ENCODE measurements at places on chromosomes 2 and 18. TPM values are rescaled to one million over a fixed set of nuclear protein-coding genes. Genes with fewer than 3 reads are reported as not detected.

The HTR2B gene
- not detected for total RNA-seq

The GPR35 gene
- total RNA-seq: 2.9 TPM

The FBXO15 gene
- 2.4 TPM for total RNA-seq

GRCh38 chr2:41954304-41955291, 93.2 kb upstream of the PKDCC start:
- no peak overlapping the region for H3K4me3 ChIP-seq
- DNase-seq: no peak
- H3K4me1 ChIP-seq: peaks cover 8% of the 10 kb centered on the region
- no peak overlapping the region for H3K27ac ChIP-seq
- no peaks in the 10 kb centered on the region for H3K27me3 ChIP-seq

DNA sequence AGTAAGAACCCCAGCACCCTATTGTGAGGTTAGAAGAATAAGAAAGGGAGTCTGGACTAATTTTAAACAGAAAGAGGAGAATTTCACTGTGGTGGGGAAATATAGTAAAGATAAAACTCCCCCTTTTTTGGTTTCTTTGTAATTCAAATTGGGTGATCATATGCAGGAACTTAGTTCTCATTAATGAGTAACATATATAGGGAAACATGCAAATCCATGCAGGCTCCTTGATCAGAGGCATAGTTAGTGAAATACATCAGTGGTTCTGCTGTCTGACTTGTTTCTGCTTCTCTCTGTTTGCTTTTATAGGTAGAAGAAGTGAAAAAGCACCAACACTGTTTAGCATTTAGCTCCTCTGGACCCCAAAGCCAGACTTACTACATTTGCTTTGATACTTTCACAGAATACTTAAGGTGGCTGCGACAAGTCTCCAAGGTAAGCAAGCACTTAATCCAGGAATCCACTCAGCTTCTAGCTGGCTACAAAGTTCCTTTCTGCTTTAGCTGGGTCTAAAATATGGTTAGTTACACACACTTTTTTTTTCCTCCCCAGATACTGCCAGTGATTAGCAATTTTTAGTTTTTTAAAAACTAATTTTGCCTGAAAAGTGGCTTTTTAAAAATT, 123.2 kb downstream of the PHLPP1 start:
- no peaks in the 10 kb centered on the region for H3K36me3 ChIP-seq
- no peak overlapping the region for H3K27ac ChIP-seq
- H3K4me3 ChIP-seq: no peak overlapping the region
- H3K4me1 ChIP-seq: peaks cover 7% of the 10 kb centered on the region
- peak; percentile 4 for DNase-seq

DNA sequence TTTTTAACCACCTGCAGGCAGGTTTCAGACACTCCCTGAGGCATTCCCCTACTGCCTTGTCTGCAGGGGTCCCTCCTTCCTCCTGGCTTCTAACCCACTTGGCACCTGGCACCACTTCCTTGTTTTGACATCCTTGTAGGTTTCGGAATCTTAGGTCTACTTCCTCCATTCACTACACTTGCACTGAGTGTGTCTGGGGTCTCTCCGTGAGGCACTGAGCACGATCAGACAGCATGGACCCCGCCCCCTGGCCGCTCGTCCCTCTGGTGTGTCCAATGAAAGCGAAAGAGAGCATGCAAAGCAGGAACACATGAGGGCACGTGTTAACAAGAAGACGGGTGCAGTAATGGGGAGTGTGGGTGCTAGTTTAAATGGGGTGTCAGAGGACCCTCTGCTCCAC, 63.8 kb downstream of the HAUS1 start:
- H3K27me3 ChIP-seq: no peaks in the 10 kb centered on the region
- no peak overlapping the region for H3K27ac ChIP-seq
- H3K36me3 ChIP-seq: no peaks in the 10 kb centered on the region
- no peak overlapping the region for H3K4me3 ChIP-seq
- DNase-seq: no peak
- H3K4me1 ChIP-seq: peaks cover 1% of the 10 kb centered on the region

DNA sequence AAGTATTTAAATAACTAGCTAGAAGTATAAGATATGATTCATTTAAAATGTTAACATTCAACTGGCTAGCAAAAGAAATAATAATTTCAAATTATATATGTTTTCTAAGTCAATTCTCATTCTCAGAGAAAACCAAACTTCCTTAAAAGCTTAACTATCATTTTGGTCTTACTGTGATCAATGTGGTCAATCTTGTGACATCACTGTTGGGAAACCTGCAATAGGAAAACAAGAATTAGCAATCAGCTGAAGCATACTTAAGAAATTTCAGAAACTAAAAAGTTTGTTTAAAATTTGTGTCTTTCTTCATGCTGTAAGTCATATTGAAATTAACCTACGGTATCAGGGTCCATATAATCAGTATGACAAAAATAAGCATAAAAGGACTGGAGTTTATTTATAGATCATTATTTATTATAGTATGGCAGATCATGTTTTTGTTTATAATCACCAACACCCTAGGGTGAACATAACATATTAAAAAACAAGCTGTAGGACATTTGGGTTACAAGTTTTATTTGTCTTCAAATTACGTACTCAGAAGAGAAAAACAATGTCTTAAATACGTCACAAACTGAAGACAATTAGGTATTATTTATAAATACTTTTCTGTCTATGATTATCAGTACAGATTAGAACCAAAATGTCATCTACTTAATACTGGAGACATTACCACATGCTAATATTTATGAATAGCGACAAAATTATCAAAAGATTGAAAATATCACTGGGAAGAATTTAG, 60.5 kb downstream of the BAZ2B start:
- no peak for DNase-seq
- H3K27ac ChIP-seq: no peak overlapping the region
- no peaks in the 10 kb centered on the region for H3K27me3 ChIP-seq
- H3K36me3 ChIP-seq: no peaks in the 10 kb centered on the region

DNA sequence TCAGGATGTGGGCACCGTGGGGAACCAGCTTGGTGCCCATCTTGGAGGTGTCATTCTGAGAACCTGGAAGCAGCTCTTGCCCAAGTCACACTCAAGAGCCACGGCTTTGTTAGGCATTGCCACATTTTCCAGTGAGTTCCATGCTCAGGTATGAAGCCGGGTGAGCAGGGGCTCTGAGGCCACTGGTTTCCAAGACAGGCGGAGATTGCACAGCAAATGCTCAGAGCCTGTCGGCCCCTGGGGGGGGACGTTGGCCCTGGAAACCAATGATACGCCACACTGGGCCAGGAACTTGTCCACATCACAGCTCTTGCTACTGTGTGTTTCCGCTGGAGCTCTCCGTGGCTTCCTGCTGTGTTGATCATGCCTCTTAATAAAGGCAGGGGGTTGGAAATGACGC, 52.5 kb upstream of the SALL3 start:
- no peaks in the 10 kb centered on the region for H3K36me3 ChIP-seq
- peaks cover 36% of the 10 kb centered on the region for H3K27me3 ChIP-seq
- no peaks in the 10 kb centered on the region for H3K4me1 ChIP-seq
- no peak for DNase-seq

- no peaks in the 10 kb centered on the region for H3K4me1 ChIP-seq
- DNase-seq: no peak
- no peak overlapping the region for H3K27ac ChIP-seq
- H3K4me3 ChIP-seq: no peak overlapping the region
- H3K27me3 ChIP-seq: peaks cover 4% of the 10 kb centered on the region
Observed at GRCh38 chr2:175834477-175834876, 167.6 kb downstream of the LNPK start.

GRCh38 chr18:60684843-60685513, 312.4 kb upstream of the MC4R start:
- H3K27ac ChIP-seq: no peak overlapping the region
- H3K4me3 ChIP-seq: no peak overlapping the region
- peak; percentile 40 for DNase-seq
- no peaks in the 10 kb centered on the region for H3K4me1 ChIP-seq
- H3K36me3 ChIP-seq: no peaks in the 10 kb centered on the region

DNA sequence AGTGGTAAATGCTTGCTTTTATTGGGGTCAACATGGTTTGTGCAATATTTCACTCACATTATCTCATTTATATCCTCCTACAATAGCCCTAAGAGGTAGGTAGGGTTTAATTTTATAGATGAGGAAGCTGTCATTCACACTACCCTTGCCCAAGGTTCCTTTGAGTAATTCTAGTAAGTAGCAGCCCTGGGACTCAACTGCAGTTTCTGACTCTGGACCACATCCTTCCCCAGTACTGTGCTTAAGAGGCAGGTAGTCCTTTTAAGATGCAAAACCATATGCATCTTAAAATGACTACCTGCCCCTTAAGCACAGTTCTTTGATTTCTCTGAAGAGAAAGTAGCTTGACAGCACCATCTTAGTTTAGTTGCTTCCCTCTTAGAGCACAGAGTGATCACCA, 15.7 kb upstream of the NT5C1B start:
- no peak for DNase-seq
- no peak overlapping the region for H3K4me3 ChIP-seq
- H3K36me3 ChIP-seq: no peaks in the 10 kb centered on the region
- no peak overlapping the region for H3K27ac ChIP-seq

DNA sequence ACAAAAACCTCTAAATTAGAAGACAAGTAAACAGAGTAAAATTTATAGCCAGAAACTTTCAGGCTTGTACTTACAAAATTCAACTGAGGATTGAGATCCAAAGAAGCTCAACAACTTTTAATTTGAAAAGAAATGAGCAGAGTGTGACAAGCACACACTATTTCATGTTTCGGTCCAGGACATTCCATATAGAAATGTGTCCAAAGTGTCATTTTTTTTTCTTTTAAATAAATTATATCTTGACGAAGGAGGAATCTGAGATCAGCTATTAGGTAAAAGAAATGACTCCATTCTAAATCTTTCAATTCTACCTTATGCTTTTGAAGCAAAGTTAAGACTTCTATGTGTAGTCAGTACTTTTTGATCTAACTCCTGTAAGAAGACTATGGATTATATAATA, 4.6 kb downstream of the FN1 start:
- H3K27ac ChIP-seq: peak overlapping the region; percentile 47
- DNase-seq: no peak
- H3K4me1 ChIP-seq: peaks cover 12% of the 10 kb centered on the region
- no peaks in the 10 kb centered on the region for H3K27me3 ChIP-seq

DNA sequence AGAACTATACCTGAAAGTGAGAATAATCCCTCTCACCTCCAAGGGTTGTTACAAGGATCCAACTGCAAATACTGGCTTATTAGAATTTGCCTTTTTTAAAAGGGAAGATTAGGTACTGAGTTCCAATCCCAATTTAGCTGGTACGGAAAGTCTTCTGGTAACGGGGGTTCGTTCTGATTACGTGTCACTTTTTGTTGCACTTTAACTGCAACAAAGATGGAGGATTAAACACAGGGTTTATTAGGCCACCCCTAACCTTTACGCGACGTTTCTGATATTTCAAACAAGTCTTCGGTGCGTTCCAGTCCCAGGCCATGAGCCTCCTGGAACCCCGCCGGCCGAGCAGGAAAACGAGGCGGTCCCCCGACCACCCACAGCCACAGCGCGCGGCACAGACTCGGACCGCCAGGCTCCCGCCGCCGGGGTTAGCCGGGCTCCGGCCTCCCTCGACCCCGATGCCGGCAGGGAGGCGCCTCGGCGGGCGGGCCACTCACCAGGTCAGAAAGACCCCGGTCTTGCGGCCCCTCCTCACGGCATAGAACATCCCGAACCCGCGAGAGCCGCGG, 411 bp downstream of the RNASEH1 start:
- H3K27me3 ChIP-seq: no peaks in the 10 kb centered on the region
- no peak for DNase-seq
- peak overlapping the region; percentile 95 for H3K27ac ChIP-seq
- H3K4me3 ChIP-seq: peak overlapping the region; percentile 99

DNA sequence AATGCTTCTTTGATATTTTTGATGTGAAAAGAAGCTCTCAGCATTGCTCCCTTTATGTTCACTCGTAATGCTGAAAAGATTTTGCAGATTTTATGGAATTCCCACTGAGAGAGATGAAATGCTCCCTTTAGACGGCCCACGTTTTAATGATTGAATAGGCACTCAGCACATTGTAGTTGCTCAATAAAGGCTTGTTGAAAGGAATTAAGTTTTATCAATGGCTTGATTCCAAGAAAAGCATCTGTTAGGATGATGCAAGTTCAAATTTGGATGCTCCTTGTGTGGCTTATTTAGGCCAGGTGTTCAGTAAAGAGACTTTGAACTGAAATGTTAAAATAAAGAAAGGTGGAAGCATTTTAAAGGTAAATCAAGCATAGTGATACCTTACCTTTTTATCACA, 725.1 kb downstream of the EPHA4 start:
- H3K36me3 ChIP-seq: no peaks in the 10 kb centered on the region
- no peaks in the 10 kb centered on the region for H3K4me1 ChIP-seq
- no peak for DNase-seq
- H3K4me3 ChIP-seq: no peak overlapping the region

GRCh38 chr2:194491409-194492115, 1165.5 kb upstream of the SLC39A10 start:
- no peaks in the 10 kb centered on the region for H3K36me3 ChIP-seq
- no peaks in the 10 kb centered on the region for H3K27me3 ChIP-seq
- DNase-seq: no peak
- no peak overlapping the region for H3K27ac ChIP-seq
- no peaks in the 10 kb centered on the region for H3K4me1 ChIP-seq
- H3K4me3 ChIP-seq: no peak overlapping the region

- no peaks in the 10 kb centered on the region for H3K27me3 ChIP-seq
- DNase-seq: no peak
- H3K4me1 ChIP-seq: no peaks in the 10 kb centered on the region
Observed at GRCh38 chr2:73050121-73050545, 21.4 kb downstream of the SFXN5 start.

- no peaks in the 10 kb centered on the region for H3K4me1 ChIP-seq
- no peak for DNase-seq
- no peak overlapping the region for H3K4me3 ChIP-seq
- no peaks in the 10 kb centered on the region for H3K27me3 ChIP-seq
Observed at GRCh38 chr18:13288509-13289133, 70.1 kb downstream of the LDLRAD4 start.

GRCh38 chr2:198715302-198715835, 742.4 kb downstream of the SATB2 start:
- H3K4me1 ChIP-seq: no peaks in the 10 kb centered on the region
- no peak for DNase-seq
- no peak overlapping the region for H3K27ac ChIP-seq
- H3K4me3 ChIP-seq: no peak overlapping the region

GRCh38 chr2:73284296-73285158, at the start of gene FBXO41:
TSS of gene FBXO41 (minus strand) at chr2:73284478. CDS start at chr2:73269630, 14,848 bp downstream.
- H3K27me3 ChIP-seq: peaks cover 3% of the 10 kb centered on the region
- no peaks in the 10 kb centered on the region for H3K36me3 ChIP-seq
- peak within 1 kb of the TSS; percentile 78 for H3K4me3 ChIP-seq

GRCh38 chr18:10526561-10526949, 728 bp downstream of the NAPG start:
- no peaks in the 10 kb centered on the region for H3K27me3 ChIP-seq
- peak overlapping the region; percentile 86 for H3K27ac ChIP-seq
- peaks cover 19% of the 10 kb centered on the region for H3K4me1 ChIP-seq
- no peaks in the 10 kb centered on the region for H3K36me3 ChIP-seq

GRCh38 chr2:58540681-58541080, 299.6 kb upstream of the FANCL start:
- peak; percentile 20 for DNase-seq
- H3K4me3 ChIP-seq: peak overlapping the region; percentile 7
- peaks cover 80% of the 10 kb centered on the region for H3K4me1 ChIP-seq
- no peaks in the 10 kb centered on the region for H3K27me3 ChIP-seq

- H3K4me1 ChIP-seq: no peaks in the 10 kb centered on the region
- DNase-seq: no peak
- no peak overlapping the region for H3K27ac ChIP-seq
- H3K36me3 ChIP-seq: no peaks in the 10 kb centered on the region
Observed at GRCh38 chr18:74139888-74140287, 7.7 kb downstream of the FBXO15 start.

All from A673 (cell line).